Right renal pelvis (tissue), 4 donors: ENCODE measurements at places on chromosomes 11 and 22.

DNA sequence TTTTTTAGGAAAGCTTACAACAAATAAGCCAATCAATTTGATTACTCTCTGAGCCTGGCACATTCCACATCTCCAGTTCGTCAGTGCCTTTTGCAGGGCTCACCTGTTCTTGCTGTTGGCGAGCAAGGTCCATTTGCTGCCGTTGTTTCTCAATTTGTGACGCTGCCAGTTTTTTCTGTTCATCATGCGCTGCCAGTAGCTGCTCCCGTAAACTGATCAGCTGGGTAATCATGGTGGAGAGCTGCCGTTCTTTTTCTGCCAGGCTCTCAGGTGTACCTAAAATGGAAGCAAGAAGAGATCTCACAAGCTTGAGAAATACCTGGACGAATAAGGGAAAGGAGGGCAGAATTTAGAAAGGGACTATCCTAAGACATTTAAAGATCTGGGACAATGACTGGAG lies 169.7 kb downstream of the SOX6 start:
- DNase-seq, result no peak

GRCh38 chr11:126229858-126230540 lies 18.4 kb downstream of the FAM118B start:
- DNase-seq, result no peak

- DNase-seq, result no peak
These were observed 7.6 kb upstream of the MS4A10 start for GRCh38 chr11:60777572-60777971.

DNA sequence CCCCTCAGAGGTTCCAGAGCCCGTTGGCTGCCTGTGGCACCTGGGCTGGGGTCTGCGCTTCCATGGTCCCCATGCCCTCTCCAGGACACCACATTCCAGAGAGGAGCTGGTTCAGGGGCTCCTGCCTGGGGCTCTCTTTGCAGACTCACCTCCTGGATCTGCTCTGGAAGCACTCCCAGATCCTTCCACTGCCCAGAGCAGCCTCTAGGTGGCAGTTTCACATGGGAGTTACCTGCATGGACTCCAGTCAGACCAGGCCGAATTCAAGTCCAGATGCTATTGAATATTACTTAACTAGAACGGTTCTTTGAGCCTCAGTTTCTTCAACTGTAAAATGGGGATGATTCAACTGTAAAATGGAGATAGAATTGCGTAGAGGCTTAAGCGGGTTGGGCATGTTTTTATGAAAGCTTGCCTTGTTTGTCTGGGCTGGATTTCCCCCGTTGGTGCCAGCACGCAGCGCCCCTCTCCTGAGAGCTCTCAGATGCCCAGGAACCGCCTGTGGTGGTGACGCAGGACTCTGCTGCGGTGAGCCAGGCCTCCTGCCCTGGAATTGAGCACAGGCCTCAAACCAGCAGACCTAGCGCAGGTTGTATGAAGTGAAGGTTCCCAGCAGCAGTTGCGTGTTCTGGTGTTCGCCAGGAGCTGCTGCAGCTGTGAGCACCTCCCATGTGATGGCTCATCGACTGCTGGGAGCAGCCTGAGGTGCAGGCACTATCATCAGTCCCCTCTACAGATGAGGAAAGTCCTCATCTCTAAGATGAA lies 44.2 kb downstream of the LMO1 start:
- no peak for DNase-seq

- no peak for DNase-seq
These were observed 390.0 kb upstream of the CCDC90B start for GRCh38 chr11:83676056-83676601.
